SHP77 (cell line): ENCODE measurements at places on chromosomes 3 and 15.
A peak's percentile ranks its signal among the peaks of the same experiment; 100 is the strongest.

DNA sequence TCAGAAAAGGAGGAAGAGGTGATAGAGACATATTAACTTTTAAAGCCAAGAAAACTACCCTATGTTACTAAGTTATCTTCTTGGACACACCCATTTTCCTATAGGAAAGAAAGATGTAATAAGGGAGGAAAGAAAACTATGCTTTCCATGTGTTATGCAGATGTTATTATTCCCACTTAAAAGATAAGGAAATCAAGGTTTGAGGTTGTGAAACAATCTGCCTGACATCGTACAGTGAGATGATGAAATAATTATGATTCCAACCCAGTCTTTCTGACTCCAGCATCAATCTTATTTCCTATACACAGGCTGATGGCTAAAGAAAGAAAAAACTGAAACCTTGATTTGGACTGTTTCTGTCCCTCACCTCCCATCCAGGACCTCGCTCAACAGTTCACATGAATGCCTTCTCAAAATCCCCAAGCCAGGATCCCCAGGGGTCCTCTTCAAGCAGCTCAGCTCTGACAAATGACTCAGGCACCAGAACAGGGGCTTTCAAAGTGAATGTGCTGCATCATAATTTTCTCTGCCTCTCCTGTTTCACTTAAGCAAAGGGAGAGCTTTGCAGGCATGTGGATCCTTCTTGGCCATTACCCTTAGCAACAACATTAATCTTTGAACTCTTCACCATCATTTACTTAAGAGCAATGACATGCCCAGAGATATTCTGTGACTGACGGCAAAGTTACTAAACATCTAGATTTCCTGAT, 12.4 kb upstream of the EID1 start:
- DNase-seq = no peak

- no peak for DNase-seq
These were observed 12.3 kb upstream of the LMCD1 start for GRCh38 chr3:8489278-8489792.

DNA sequence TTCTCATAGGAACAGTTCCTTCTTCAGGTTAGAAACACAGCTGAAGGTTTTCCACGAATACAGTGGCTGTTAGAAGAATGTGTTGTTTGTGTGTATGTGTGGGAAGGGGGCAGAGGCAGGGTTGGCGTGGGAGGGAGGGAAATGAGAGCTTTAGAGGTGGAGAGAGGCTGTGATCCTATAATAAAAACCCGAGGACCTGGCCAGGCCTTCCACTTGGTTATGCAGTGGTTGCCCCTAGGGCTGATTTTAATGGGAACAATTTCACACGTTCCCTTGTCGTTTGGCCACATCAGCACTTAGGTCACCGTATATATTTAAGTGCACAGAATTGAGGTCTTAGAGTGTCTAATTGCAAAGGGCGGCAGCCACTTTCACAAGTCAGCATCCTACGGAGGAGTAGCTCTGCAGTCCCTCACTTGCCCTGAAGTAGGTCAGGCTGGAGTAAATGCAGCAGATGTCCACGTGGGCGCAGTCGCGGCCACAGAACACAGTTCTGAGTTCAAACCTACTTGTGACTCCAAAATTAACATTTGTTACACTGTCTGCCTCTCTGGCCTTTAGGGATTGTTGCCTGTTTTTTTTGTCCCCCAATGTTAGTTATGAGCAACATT, 85.6 kb downstream of the PDCD6IP start:
- DNase-seq = peak; percentile 45

DNA sequence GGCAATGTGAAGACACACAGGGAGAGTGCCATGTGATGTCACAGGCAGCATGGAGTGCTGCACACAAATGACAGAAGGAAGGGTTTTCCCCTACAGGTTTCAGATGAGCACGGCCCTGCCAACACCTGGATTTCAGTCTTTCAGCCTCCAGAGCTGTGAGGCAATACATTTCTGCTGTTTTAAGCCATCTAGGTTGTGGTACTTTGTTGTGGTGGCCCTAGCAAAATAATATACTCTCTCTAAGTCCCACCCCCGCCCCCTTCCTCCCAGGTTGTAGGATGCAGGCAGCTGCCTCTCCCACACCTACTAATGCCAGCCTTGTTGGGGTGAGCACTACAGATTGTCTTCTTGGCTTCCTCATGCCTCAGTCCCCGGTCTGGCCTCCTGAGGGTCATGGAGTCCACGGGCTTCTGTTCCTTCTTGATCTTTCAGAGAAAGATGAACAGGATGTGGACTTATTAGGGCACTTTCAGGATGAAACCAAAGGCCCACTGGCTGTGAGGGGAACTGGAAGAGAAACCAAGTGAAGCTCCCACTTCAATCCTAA, 180.0 kb downstream of the CD47 start:
- no peak for DNase-seq

DNA sequence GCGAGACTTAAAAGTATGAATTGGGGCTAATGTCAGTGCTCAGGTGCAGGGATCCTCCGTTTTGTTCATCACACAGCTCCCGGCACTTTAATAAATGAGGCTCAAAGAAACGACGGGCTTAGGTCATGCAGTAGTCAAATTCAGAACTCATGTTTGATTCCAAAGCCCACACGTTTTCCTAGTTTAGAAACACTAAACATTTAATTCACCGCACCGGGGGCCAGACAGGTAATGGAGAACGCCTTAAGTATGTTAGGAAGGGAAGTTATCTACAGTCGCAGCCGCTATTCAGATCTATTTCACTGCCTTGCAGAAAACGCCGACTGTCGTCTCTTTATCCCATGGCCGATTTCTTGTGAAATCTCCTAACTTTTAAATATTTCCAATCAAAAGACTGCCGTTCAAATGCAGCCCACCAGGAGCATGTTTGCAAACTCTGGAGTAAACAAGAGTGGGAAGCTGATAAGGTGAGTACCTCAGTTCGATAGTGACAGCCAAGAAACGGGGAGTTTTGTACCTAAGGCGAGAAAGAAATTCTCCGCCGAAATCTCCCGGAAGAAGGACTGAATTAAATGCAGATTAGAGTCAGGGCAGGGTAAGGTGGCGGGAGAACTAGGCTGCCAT, 569 bp downstream of the HIGD2B start:
- no peak for DNase-seq
